ENCODE measurements at places on chromosomes 6 and 20.

DNA sequence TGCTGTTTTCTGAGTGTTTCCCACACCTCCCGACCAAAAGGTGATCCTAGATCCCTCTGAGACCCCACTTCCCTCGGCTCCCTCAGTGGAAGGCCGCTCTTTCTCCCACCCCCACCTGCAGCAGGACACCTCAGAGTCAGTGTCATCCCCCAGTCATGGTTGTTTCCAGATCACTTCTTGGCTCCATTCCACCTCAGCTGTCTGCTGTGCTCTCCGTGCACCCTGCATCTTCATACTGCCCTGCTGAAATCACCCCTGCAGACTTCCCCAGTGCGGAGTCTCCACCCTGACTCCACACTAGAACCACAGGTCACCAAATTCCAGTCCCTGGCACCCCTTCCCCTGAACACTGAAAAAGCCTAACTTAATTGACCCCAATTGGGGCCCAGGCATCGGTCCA lies 255.1 kb upstream of the CDYL start:
- no peak for DNase-seq

DNA sequence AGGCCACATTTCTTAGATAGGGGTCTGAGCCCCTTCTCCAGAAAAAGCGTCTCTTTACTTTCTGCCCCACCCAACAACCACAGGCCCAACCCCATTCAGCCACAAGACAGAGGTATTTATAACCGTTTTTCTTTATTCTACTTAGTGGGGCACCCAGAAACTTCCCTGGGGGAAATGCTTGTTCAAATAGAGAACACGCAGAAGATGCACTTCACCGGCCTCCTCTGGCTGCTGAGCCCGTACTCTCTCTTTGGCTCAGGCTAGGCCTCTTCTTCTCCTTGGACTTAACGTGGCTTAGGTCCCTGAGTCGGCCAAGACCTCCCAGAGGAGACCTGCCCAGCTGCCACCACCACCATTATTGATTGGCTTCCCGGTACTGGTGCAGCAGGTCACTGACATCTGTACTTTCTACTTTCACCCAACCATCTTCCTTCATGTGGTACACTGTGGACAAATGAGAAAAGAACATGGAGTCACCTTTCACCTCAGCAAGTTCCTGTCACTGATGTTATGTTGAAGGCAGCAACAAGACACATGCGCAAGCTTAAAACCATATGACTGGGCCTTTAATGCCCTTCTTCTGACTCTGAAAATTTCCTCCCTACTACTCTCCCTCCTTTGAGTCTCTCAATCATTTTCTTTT lies 2.2 kb upstream of the TAP2 start:
- DNase-seq = no peak

DNA sequence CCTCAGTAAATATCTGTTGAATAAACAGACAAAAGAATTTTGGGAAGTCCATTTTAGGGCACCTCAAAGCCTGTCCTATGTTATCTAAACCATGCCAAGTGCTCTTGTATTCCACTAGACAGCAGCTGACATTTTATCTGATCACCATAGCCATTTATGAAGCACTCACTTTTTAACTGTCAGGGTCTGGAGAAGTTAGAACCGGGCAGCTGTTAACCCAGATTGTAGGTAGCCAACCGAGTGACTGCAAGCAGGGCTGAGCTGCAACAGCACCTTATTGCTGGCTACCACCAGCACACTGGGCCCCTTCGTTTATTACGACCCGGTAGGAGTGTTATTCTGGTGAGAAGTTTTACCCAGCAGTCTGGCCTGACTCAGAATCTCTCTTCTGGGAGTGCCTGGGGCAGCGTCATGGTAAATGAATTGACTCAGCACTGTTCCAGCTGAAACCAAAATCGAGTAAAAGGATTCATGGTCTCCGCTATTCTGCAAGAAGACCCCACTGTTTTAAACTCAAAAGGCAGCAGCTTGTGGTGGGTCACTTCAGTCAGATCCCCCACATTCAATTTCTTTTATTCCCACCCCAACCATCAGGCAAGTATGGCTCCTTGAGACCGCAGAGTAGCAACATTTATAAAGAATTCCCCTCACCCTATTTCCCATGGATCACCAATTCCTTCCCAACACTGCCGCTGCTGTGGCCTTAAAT lies 1.7 kb downstream of the UBE2V1 start:
- no peak for DNase-seq

DNA sequence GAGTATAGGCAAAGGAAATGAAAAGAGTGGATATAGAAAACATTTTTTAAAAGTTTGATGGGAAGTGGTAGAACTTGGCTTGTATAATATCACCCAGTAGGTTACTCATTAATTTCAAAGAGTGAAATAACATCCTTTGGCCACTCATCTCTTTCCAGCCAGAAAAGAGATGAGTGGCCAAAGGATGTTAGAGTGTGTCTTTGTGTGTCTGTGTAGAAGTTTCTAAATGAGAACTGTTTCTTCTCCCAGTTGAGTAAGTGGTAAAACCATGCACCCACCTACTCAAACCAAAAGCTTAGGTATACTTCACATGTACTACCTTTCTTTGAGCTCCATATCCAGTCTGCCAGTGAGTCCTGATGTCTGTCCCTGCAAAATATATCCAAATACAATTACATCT lies 47.7 kb upstream of the TMEM244 start:
- no peak for DNase-seq

- DNase-seq = no peak
Measured at GRCh38 chr20:1896484-1897258, 1.5 kb downstream of the SIRPA start.

GRCh38 chr6:138334963-138335362 lies 42.7 kb upstream of the SMIM28 start:
- no peak for DNase-seq

GRCh38 chr20:57400231-57400701 lies 9.1 kb downstream of the RBM38 start:
- DNase-seq = no peak

Data from NCI-H1417 (cell line).